ENCODE measurements at places on chromosomes 11 and 22.

DNA sequence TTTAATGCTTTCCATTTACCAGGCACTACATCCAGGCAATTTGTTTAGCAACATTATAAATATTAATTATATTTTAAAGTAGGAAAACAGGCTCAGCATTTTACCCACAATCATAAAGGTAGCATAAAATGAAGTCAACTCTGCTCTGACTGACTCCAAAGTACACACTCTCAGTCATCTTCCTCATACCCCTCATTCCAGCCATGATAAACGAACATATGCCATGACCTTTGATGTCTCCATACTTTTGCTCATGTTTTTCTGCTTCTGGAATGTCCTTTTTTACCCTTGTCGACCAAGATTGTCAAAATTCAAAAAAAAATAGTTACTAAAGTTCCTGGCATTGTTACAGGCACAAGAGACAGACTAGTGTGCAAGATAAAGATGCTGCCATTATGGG is 77.7 kb upstream of the SOX6 start:
- no peak for DNase-seq
- peaks cover 2% of the 10 kb centered on the region for H3K36me3 ChIP-seq
- H3K27me3 ChIP-seq: no peaks in the 10 kb centered on the region
- no peak overlapping the region for H3K4me3 ChIP-seq

DNA sequence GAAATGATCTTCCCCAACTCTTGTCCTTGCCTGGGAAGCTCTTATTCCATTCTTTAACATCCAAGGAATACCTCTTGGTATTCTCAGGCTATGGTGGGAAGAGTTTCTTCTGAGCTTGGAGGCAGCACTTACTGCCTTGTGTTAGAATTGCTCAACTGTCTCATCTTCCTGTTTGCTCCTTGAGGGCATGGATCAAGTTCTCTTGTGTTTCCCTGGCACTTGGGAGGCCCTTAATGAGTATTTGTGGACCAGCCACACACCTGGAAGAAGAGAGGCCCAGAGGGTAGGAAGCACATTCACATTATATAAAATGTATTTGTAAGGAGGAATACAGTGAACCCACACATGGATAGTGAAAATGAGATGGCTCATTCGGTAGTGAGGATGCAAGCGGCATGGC is 3.4 kb upstream of the SORL1-AS1 start:
- H3K36me3 ChIP-seq: peaks cover 37% of the 10 kb centered on the region
- DNase-seq: no peak
- H3K27me3 ChIP-seq: no peaks in the 10 kb centered on the region
- H3K4me3 ChIP-seq: peak overlapping the region; percentile 98
- H3K27ac ChIP-seq: peak overlapping the region; percentile 47

- no peaks in the 10 kb centered on the region for H3K36me3 ChIP-seq
- no peaks in the 10 kb centered on the region for H3K4me1 ChIP-seq
- H3K27ac ChIP-seq: no peak overlapping the region
- DNase-seq: no peak
- no peaks in the 10 kb centered on the region for H3K27me3 ChIP-seq
- no peak overlapping the region for H3K4me3 ChIP-seq
Measured at GRCh38 chr11:41897991-41898390, 438.5 kb upstream of the LRRC4C start.

DNA sequence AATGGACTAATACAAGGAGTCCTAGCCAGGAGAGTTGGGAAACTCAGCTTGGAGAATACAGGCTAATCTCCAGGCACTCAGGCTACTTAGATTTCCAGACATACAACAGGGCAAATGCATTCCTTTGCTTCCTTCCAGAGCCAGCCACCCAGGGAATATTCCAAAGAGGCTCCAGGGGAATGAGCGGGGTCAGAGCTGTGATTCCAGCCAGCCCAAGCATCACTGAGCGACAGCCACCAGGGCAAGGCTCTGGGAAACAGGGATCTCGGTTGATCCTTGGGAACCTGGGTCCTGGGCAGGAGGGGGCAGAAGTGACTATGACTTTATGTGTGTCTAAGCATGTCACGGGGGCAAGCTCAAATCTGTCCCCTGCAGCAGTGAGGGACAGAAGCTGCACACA is 112.3 kb upstream of the LMO1 start:
- H3K27me3 ChIP-seq: peaks cover 21% of the 10 kb centered on the region
- no peaks in the 10 kb centered on the region for H3K4me1 ChIP-seq
- H3K4me3 ChIP-seq: no peak overlapping the region
- H3K36me3 ChIP-seq: no peaks in the 10 kb centered on the region
- DNase-seq: no peak

GRCh38 chr22:30754971-30755758 is 60.5 kb downstream of the OSBP2 start:
- H3K4me3 ChIP-seq: no peak overlapping the region
- DNase-seq: no peak
- H3K36me3 ChIP-seq: no peaks in the 10 kb centered on the region

- H3K4me1 ChIP-seq: peaks cover 55% of the 10 kb centered on the region
- no peak for DNase-seq
- H3K36me3 ChIP-seq: peaks cover 67% of the 10 kb centered on the region
- no peaks in the 10 kb centered on the region for H3K27me3 ChIP-seq
- H3K4me3 ChIP-seq: peak overlapping the region; percentile 99
Measured at GRCh38 chr11:67278939-67279588, 10.0 kb upstream of the ANKRD13D start.

DNA sequence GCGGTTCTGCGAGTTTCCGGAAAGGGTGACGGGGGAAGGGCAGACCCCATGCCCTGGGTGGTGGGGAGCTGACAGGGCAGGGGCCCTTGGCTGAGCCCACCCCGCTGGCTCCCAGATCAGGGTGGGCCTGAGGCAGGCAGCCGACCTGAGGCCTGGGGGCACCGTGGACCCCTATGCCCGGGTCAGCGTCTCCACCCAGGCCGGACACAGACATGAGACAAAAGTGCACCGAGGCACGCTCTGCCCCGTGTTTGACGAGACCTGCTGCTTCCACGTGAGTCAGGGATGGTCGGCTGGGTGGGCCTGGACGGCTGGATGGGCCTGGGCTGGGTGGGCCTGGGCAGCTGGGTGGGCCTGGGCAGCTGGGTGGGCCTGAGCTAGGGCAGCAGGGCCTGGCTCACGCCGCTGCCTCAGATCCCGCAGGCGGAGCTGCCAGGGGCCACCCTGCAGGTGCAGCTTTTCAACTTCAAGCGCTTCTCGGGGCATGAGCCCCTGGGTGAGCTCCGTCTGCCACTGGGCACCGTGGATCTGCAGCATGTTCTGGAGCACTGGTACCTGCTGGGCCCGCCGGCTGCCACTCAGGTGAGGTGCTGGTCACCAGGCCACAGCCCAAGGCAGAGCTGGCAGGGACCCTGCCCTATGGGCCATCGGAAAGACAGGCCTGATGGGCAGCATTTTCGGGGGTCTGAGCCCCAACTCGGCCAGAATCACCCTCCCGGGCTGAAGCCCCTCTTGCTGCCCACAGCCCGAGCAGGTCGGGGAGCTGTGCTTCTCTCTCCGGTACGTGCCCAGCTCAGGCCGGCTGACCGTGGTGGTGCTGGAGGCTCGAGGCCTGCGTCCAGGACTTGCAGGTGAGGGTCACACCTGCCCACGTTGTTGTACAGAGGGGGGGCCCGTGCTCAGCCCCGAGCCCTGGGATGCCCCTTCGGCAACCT is 1.5 kb downstream of the SYT8 start:
- peaks cover 18% of the 10 kb centered on the region for H3K27me3 ChIP-seq
- H3K4me3 ChIP-seq: no peak overlapping the region
- peaks cover 14% of the 10 kb centered on the region for H3K4me1 ChIP-seq

DNA sequence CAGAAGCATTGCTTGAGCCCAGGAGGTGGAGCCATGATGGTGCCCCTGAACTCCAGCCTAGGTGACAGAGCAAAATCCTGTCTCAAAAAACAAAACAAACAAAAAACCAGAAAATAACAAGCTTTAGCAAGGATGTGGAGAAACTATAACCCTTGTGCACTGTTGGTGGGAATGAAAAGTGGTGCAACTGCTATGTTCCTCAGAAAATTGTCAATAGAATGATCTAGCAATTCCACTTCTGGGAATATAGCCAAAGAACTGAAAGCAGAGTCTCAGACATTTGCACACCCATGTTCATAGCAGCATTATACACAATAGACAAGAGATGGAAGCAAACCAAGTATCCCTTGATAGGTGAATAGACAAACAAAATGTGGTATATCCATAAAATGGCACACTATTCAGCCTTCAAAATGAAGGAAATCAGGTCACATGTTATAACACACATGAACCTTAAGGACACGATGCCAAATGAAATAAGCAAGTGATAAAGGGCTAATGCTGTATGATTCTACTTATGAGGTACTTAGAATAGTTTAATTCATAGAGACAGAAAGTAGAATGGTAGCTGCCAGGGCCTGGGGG is 15.9 kb downstream of the KLHL22 start:
- H3K27ac ChIP-seq: no peak overlapping the region
- H3K4me3 ChIP-seq: no peak overlapping the region
- DNase-seq: no peak
- no peaks in the 10 kb centered on the region for H3K27me3 ChIP-seq

- no peaks in the 10 kb centered on the region for H3K36me3 ChIP-seq
- no peak for DNase-seq
- H3K4me1 ChIP-seq: no peaks in the 10 kb centered on the region
- peaks cover 37% of the 10 kb centered on the region for H3K27me3 ChIP-seq
- H3K4me3 ChIP-seq: no peak overlapping the region
Measured at GRCh38 chr11:130578738-130579368, 130.4 kb downstream of the ADAMTS15 start.

- DNase-seq: no peak
- H3K27ac ChIP-seq: peak overlapping the region; percentile 98
- H3K4me3 ChIP-seq: peak overlapping the region; percentile 97
Measured at GRCh38 chr11:128691802-128692752, 1.8 kb upstream of the FLI1 start.

- DNase-seq: no peak
- no peak overlapping the region for H3K4me3 ChIP-seq
- peaks cover 36% of the 10 kb centered on the region for H3K27me3 ChIP-seq
Measured at GRCh38 chr22:50046481-50047245, 11.4 kb downstream of the TTLL8 start.

GRCh38 chr22:49457146-49457545 is 370.5 kb downstream of the BRD1 start:
- H3K4me1 ChIP-seq: no peaks in the 10 kb centered on the region
- H3K27ac ChIP-seq: no peak overlapping the region
- no peaks in the 10 kb centered on the region for H3K27me3 ChIP-seq
- H3K36me3 ChIP-seq: no peaks in the 10 kb centered on the region
- H3K4me3 ChIP-seq: no peak overlapping the region

DNA sequence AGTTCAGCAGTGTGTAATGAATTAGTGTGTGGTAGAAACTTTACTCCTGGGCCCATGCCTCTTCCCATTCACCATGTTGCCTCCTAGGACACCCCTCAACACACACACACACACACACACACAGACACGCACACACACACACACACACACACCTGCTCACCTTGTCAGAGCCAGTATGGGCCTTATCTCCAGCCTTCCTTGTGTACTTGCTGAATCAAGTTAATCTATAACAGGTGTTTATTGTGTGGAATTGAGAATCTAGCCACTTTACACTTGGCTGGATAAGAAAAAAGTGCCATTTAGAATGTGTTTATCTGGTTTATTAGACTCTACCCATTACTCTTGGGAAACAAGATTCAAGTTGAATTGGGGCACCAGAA is 14.5 kb upstream of the ZDHHC13 start:
- no peak overlapping the region for H3K27ac ChIP-seq
- H3K4me3 ChIP-seq: no peak overlapping the region
- H3K27me3 ChIP-seq: peaks cover 29% of the 10 kb centered on the region
- no peaks in the 10 kb centered on the region for H3K4me1 ChIP-seq

DNA sequence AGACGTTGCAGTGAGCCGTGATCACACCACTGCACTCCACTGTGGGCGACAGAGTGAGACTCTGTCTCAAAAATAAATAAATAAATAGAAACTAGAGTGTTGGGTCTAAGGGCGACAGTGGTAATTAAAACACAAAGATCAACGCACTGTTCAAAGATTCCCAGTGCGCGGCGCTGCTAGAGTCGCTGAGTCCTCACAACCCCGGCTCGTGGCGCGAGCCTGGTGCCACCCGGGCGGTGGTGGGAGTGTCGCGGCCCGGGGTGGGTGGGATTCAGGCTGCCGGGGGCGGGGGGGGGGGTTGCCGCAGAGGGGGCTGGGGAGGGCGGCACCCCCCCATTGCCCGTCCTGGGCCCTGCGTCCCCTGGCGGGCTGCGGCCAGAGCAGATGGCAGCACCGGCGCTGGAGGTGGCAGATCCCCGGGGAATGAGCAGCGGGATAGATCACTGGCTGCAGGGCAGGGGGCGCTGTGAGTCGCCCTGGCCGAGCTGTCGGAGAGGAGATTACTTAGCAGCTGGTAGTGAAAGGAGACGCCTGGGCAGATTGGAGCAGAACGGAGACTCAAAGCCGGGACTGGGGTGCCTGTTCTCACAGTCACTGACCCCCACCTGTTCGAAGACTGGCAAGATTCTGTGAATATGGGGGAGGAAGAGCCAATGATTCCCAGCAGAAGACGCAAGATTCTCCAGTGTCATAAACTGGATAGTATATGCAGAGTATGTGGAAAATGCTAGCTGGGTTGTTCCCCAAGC is 30.2 kb upstream of the APOBEC3A start:
- H3K27me3 ChIP-seq: peaks cover 52% of the 10 kb centered on the region
- DNase-seq: no peak
- peak overlapping the region; percentile 6 for H3K4me3 ChIP-seq
- peaks cover 7% of the 10 kb centered on the region for H3K4me1 ChIP-seq
- no peak overlapping the region for H3K27ac ChIP-seq
- no peaks in the 10 kb centered on the region for H3K36me3 ChIP-seq

- peaks cover 15% of the 10 kb centered on the region for H3K27me3 ChIP-seq
- DNase-seq: no peak
- peaks cover 2% of the 10 kb centered on the region for H3K36me3 ChIP-seq
Measured at GRCh38 chr11:125944350-125945010, 1.4 kb upstream of the VSIG10L2 start.

DNA sequence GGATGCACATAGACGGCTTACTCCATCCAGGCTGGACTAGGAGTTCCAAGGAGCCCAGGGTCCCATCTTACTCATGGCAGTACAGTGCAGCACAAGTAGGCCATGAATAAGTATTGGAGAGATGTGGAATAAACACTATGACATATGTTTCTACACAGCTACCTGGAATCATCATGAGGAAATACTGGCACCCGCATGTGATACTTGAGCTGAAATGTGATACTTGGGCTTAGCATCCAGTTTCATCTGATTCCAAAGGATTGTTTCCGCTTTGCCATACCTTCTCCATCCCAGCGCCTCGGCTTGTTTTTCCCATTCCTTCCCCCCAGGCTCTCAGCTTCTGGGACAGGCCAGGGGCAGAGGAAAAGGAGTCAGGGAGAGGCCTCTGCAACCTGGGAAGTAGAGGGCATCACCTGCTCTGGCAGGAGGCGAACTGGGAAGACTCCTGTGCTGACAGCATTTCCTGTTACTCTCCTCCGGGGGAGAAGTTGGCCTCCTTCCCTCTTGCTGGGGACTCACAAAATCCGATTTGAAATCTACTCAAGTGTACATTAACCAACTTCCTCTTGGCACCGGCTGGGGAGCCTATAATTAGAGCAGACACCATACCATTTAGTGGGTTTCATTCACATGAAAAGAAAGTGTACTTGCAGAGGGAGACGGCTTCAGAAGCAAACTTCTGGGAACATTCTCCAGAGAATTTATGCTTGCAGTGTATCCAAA is 187.8 kb downstream of the MIAT start:
- H3K4me3 ChIP-seq: no peak overlapping the region
- peaks cover 11% of the 10 kb centered on the region for H3K4me1 ChIP-seq
- peaks cover 1% of the 10 kb centered on the region for H3K36me3 ChIP-seq
- DNase-seq: no peak
- no peak overlapping the region for H3K27ac ChIP-seq

Data from central memory CD8-positive, alpha-beta T cell (primary cell).